ENCODE measurements at places on chromosomes 7 and 10.

GRCh38 chr7:31418928-31419327, 78.4 kb upstream of the NEUROD6 start:
- no peak for DNase-seq

- no peak for DNase-seq
These were observed 66.4 kb downstream of the MGAM2 start for GRCh38 chr7:142177869-142178268.

DNA sequence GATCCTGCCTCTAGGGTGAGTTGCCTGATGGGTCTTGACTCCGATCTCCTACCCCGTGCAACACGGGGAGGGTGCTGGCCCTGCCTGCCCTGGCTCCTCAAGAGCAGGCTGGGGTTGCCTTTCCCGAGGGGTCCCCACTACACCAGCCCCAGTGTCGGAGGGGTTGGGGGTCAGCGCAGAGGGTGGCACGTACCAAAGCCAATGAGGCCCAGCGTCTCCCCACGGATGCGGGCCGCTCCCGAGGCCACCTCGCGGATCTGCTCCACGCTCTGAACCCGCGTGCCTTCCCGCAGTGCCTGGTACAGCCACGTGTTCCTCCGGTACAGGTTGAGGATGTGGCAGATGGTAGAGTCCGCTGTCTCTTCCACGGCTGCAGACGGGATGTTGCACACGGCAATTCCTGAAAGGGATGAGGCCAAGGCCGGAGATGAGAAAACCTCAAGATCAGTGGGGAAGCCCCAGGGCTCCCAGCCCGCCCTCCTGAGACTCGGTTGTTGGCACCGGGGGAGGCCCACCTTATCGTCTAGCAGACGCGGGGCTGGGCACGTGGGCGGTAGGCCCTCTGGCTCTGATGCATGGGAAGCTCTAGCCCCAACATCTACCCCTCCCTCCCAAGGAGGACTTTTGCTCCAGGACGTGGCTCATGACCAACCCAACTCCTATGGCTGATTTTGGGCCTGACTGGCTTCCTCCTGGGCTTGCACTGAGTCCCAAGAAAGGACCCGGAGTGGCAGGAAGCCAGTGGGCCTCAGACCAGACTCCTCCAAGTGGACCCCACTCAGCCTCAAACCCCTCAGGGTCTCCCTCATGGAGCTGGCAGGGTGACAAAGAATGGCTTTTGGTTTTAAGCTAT, 56.1 kb downstream of the ZRANB1 start:
- no peak for DNase-seq

- DNase-seq: no peak
These were observed 29.8 kb downstream of the UBE3C start for GRCh38 chr7:157168571-157168970.

GRCh38 chr7:112067200-112067599, 139.0 kb downstream of the DOCK4 start:
- no peak for DNase-seq

DNA sequence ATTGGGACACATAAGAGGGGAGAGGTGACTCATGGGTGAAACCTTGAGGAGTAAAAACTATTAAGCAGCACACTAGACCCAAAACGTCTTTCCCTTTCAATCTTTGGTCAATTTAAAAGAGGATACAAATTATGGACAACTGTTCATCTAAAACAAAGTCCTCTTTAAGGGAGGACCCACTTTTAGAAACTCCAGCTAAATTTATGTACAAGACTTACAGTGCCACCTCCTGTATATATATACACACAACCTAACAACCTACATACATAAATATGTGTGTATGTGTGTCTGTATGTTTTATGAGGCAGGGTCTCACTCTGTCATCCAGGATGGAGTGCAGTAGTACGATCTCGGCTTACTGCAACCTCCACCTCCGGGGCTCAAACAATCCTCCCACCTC, 18.1 kb upstream of the ZC3HAV1 start:
- DNase-seq: no peak

DNA sequence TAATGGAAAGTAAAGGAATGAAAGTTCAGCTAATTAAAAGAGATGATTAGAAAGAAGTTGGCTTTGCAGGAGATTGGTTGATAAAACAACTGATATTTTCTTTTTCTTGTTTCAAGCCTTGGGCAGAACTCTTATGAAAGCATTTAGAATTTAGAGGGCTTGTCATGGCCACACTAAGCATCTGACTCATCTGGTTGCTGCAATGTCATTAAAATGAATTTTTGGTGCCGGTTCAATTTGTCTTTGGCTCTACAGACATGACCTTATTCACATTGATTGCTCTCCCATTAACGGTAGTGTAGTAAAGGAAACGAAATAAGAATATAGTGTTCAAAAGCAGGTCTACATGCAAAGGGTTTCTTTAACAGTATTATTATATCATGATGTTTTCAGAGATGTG, 1012.4 kb upstream of the C7orf33 start:
- DNase-seq: no peak

- no peak for DNase-seq
These were observed 55.4 kb downstream of the MDFIC start for GRCh38 chr7:114977277-114977676.

GRCh38 chr7:94877731-94878670, 29.4 kb upstream of the PPP1R9A start:
- DNase-seq: no peak

DNA sequence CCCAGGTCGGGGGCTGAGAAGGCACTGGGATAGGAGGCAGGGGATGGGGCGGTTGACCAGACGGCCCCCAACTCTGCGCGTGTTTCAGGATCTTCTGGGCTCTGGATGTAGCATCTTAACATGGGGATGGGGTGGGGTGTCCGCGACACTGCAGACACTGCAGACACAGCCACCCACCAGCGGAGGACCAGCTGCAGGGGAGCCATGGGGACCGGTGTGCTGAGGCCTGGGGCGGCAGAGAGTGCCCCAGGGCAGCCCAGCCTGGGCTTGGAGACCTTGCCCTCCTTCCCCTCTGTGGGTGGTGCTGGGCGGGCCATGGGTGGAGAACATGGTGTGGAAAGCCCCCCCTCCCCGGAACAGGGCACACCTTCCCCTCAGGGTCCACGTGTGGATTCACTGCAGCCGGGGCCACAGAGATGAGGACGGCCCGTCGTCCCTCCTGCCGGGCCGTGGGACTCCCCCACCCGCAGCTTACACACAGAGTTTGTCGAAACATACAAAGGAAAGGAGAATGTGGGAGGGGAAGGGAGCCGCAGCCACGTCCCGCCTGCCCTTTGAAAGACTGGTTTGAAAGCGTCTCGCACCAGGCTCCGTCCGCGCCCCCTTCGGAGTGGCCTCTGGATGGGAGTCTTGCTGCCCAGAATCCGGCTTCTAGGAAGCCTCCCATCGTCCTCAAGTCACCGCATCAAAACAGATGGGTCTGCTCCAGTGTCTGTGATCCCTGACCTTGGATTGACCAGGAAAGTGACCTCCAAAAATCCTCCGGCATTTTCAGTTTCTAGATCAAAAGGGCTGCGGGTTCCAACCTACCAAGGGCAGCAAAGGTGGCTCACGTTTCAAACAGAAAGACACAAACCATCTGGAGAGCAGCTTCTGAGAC, 91.5 kb upstream of the TCERG1L start:
- DNase-seq: no peak

GRCh38 chr7:24966802-24967201, 13.2 kb downstream of the OSBPL3 start:
- no peak for DNase-seq

DNA sequence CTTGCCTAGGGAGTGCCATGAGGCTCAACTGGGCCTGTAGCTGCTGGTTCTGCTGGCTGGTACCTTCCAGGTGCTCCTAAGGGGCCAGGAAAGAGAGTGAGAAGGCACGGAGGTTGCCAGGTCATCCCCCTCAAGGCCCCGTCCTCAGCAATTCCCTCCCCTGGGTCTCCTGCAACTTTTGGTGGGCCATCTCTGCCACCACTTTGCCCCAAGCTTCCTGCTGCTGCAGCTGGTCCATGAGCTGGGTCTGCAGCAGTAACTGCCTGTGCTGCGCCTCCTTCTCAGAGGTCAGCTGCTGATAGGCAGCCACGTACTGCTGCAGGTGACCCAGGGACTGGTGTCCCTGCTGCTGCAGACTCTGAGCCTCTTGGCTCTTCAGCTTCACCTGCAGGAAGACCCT, 17.3 kb upstream of the MTPAP start:
- DNase-seq: no peak

GRCh38 chr10:26491934-26492333, 53.8 kb downstream of the APBB1IP start:
- DNase-seq: no peak

GRCh38 chr7:96401200-96401599, 79.3 kb upstream of the SLC25A13 start:
- no peak for DNase-seq

- DNase-seq: no peak
These were observed 31.6 kb upstream of the WAPL start for GRCh38 chr10:86553213-86553612.

- DNase-seq: peak; percentile 8
These were observed 311.7 kb downstream of the GATA3 start for GRCh38 chr10:8365935-8366911.

DNA sequence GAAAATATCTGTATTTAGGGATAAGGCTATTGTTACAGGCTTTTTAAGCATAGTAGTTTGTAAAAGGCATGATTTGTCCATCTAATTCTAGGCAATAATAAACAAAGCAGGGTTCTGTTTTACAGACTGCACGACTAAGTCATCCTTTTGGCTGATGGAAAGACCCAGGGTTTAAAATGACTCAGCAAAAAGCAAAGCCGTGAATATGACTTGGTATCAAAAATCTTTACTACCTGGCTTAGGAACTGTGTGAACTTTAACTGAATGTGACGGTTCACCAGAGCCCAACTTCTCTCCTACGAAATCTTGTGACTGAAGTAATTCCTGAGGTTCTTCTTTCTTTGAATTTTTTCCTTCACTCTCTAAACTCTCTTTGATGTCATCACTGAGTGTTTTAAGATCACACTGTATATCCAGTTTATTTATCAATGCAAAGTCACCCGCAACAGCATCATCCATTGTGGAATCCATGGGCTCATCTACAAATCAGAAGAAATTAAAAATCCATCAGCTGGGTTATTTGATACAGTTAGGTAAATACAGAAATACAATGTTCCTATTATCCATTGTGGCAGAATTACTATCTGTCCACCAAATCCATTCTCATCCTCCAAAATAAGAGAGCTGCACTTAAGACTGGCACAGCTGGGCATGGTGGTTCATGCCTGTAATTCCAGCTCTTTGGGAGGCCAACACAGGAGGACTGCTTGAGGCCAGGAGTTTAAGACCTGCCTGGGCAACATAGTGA, 17.0 kb downstream of the ATE1 start:
- DNase-seq: no peak

GRCh38 chr10:101693651-101693977, 1.4 kb downstream of the FBXW4 start:
- DNase-seq: no peak

- no peak for DNase-seq
These were observed 75.9 kb downstream of the SVOPL start for GRCh38 chr7:138625084-138625848.

GRCh38 chr10:11631890-11632587, 20.6 kb upstream of the USP6NL start:
- DNase-seq: no peak

- DNase-seq: no peak
These were observed 61.9 kb upstream of the NKX6-2 start for GRCh38 chr10:132847856-132848255.

- DNase-seq: no peak
These were observed 116.4 kb downstream of the ITGB8 start for GRCh38 chr7:20447021-20447650.

DNA sequence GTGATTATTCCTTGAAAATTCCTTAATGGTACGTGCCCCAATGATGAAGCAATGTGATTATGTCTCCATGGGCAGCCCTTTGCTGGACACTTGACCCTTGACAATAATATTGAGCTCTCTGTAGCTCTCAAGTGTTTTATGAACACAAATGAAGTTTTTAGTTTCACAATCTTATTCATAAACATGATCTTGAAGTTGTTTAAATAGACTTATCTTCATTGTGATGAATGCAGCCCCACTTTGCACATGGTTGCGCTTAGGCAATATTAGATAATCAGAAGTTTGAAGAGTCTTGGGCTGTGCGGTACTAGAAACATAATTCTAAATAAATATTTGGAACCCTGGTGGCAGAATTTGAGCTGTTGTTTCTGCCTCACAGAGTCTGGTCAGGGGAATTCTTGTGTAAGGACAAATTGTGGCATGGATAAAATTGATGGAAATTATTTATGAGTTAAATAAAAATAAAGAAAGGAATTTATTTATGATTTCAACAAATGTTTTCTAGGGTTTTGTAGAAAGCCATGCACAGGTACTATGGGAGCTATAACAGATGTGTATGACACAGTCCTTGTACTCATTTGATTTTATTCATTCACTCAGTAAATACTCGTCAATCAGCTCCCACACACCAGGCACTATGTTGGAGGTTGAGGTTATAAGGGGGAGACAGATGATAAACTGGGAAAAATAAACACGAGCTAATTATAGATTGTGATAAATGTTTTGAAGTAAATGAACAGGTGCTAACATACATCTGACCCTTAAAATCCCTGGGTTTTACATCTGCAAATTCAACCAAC, 217.9 kb downstream of the GALNT17 start:
- DNase-seq: no peak

GRCh38 chr10:119159332-119159731, 6.2 kb downstream of the SFXN4 start:
- no peak for DNase-seq

- no peak for DNase-seq
These were observed 492.0 kb downstream of the KIF20B start for GRCh38 chr10:90193240-90193985.

- no peak for DNase-seq
These were observed 58.3 kb upstream of the PPP2R2D start for GRCh38 chr10:131842351-131843088.

GRCh38 chr7:80781561-80781979, 137.3 kb downstream of the SEMA3C start:
- no peak for DNase-seq

GRCh38 chr10:51607463-51607835, 91.9 kb downstream of the CSTF2T start:
- no peak for DNase-seq

DNA sequence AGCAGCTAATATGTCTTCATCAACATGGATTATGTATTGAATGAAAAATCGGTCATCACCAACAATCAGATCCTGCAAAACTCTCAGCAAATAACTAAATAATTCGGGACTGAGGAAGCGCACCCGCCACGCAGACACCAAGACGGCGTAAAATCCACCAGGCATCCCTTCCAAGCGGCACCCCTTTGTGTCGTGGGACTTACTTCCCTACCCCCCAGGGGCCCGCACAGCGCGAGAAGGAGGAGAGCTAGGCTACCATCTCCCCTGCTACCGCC, 721 bp downstream of the ARL3 start:
- DNase-seq: no peak

GRCh38 chr7:30503274-30504212, 1.1 kb downstream of the GGCT start:
- DNase-seq: no peak

- DNase-seq: no peak
These were observed 97.2 kb downstream of the SLC25A13 start for GRCh38 chr7:96224685-96225084.

- DNase-seq: no peak
These were observed 139.7 kb upstream of the SH2B2 start for GRCh38 chr7:102147008-102147407.

GRCh38 chr10:74067373-74068352, 69.7 kb downstream of the VCL start:
- no peak for DNase-seq

All from activated T-helper 1 cell treated with anti-CD3 and anti-CD28 coated beads, Interleukin-2, amount 50 U/mL, for 16 hours (primary cell).